ENCODE measurements at places on chromosomes 11 and 22. TPM values are rescaled to one million over a fixed set of nuclear protein-coding genes. Genes with fewer than 3 reads are reported as not detected.

- no peaks in the 10 kb centered on the region for H3K4me1 ChIP-seq
- no peak overlapping the region for H3K4me3 ChIP-seq
- H3K27ac ChIP-seq = no peak overlapping the region
- DNase-seq = no peak
- H3K27me3 ChIP-seq = no peaks in the 10 kb centered on the region
- no peaks in the 10 kb centered on the region for H3K36me3 ChIP-seq
These were observed 318.7 kb downstream of the BUD13 start for GRCh38 chr11:116454020-116454645.

DNA sequence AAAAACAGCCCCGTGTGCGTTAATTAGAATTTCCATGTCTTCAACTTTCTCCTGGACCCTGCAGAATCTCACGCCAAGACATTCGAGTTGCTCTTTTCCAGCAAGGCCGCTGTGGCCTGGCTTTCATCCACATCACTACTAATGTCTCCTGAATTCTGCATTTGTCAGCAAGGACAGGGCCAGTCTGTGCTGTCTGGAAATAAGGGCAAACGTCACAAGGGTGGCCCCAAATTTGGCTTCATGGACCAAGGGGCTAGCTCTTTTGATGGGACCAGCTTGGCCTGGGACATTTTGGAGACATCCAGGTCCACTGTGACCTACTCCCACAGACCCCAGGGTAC is 33.4 kb downstream of the KCNQ1OT1 start:
- no peak overlapping the region for H3K4me3 ChIP-seq
- H3K27me3 ChIP-seq = no peaks in the 10 kb centered on the region

DNA sequence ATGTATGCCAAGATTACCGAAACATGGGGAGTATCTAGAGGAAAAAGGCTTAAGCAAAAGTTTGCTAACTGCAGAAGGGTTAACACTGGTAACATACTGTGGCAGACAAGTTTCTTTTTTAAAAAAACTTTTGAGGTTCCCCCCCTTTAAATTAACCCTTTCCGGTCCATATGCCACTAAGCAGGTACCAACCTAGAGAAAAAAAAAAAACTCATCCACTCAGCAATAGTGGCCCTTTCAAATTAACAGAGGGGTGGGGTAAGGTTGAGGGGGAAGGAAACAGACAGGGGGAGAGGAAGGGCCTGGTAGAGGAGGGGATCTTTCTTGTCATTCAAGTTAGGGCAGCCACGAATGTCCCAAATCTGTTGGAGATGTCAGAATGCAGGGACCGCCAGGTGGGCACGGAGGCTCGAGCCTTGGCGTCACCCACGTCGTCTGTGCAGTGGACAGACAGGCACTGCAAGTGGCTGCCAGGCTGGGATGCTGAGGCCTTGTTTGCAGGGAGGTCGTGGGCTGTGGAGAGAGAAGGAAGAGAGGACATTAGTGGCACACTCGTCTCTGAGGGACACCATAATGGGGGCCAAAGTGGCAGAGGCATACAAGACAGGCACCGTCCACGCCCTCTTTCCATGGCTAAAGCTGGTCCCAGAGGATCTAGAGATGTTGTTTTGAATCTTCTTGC is 50.8 kb downstream of the MN1 start:
- H3K36me3 ChIP-seq = no peaks in the 10 kb centered on the region
- no peaks in the 10 kb centered on the region for H3K27me3 ChIP-seq
- H3K27ac ChIP-seq = no peak overlapping the region

GRCh38 chr11:65334696-65335295 is 1.1 kb downstream of the DPF2 start:
- DNase-seq = no peak
- peaks cover 3% of the 10 kb centered on the region for H3K4me1 ChIP-seq
- peak overlapping the region; percentile 75 for H3K4me3 ChIP-seq
- H3K27me3 ChIP-seq = no peaks in the 10 kb centered on the region

- H3K4me3 ChIP-seq = no peak overlapping the region
- no peaks in the 10 kb centered on the region for H3K36me3 ChIP-seq
- no peaks in the 10 kb centered on the region for H3K4me1 ChIP-seq
- no peaks in the 10 kb centered on the region for H3K27me3 ChIP-seq
- DNase-seq = no peak
- H3K27ac ChIP-seq = no peak overlapping the region
These were observed 94.1 kb downstream of the NAT10 start for GRCh38 chr11:34199525-34199924.

GRCh38 chr11:63560506-63561180 is 2.5 kb downstream of the PLAAT2 start:
- H3K36me3 ChIP-seq = no peaks in the 10 kb centered on the region
- H3K4me1 ChIP-seq = peaks cover 4% of the 10 kb centered on the region
- DNase-seq = no peak
- no peaks in the 10 kb centered on the region for H3K27me3 ChIP-seq
- no peak overlapping the region for H3K27ac ChIP-seq

- H3K4me3 ChIP-seq = no peak overlapping the region
- H3K27ac ChIP-seq = peak overlapping the region; percentile 81
- peaks cover 28% of the 10 kb centered on the region for H3K4me1 ChIP-seq
- DNase-seq = no peak
- no peaks in the 10 kb centered on the region for H3K36me3 ChIP-seq
These were observed 583 bp downstream of the TNNI2 start for GRCh38 chr11:1839204-1839923.

- H3K4me1 ChIP-seq = no peaks in the 10 kb centered on the region
- H3K36me3 ChIP-seq = no peaks in the 10 kb centered on the region
- H3K27ac ChIP-seq = no peak overlapping the region
- no peak for DNase-seq
These were observed 1135.5 kb downstream of the JRKL start for GRCh38 chr11:97525273-97525672.

DNA sequence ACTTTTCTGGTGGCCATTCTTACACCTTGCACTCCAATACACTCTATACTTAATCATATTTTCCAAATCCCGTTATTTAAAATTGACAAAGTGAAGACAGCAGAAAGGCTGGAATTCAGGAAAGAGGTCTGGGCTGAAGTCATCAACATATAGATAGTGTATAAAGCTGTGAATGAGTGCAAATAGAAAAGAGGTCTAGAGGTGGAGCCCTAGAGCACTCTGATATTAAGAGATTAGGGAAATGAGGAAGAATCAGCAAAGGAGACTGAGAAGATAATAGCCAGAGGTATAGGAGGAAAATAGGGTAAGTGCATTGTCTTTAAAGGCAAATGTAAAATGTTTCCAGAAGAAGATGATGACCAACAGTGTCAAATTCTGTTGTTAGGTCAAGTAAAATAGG is 7.9 kb downstream of the CTR9 start:
- H3K27ac ChIP-seq = no peak overlapping the region
- no peaks in the 10 kb centered on the region for H3K27me3 ChIP-seq
- H3K4me1 ChIP-seq = no peaks in the 10 kb centered on the region
- DNase-seq = no peak
- H3K4me3 ChIP-seq = no peak overlapping the region

DNA sequence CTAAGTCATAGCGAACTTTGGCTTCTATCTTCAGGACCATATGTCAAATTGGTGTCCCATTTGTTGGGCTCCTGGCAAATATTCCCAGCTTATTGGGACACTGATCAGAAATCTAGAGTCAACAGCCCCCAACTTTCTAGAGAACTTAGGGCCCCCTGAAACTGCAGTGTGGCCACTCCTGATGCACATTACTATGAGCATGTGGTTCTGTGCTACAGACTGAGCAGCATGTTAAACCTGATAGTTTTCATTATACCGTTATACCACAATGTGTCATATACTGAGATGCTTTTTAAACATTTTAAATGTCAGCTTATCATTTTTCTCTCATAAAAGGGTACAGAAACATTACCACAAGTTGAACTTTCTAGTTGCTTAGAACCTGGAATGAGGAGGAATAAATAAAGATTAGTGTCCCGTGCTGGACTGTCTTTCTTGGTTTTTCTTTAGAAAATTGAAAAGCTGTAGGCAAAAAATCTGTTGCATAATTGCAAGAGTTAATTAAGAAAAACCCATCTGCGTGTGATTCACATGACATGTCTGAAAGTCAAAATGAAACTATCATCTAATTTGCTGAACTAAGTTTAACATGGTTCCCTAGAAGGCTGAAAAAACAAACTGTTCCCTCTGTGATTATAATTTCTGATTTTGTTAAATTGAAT is 16.4 kb upstream of the CTSC start:
- H3K27ac ChIP-seq = no peak overlapping the region
- no peak for DNase-seq
- no peaks in the 10 kb centered on the region for H3K36me3 ChIP-seq
- no peaks in the 10 kb centered on the region for H3K27me3 ChIP-seq
- no peaks in the 10 kb centered on the region for H3K4me1 ChIP-seq

- no peaks in the 10 kb centered on the region for H3K36me3 ChIP-seq
- H3K4me3 ChIP-seq = no peak overlapping the region
- DNase-seq = no peak
- H3K27me3 ChIP-seq = no peaks in the 10 kb centered on the region
- no peak overlapping the region for H3K27ac ChIP-seq
These were observed 20.8 kb downstream of the KRTAP5-6 start for GRCh38 chr11:1717745-1718144.

GRCh38 chr11:10979529-10979928 is 121.7 kb upstream of the ZBED5 start:
- no peak overlapping the region for H3K27ac ChIP-seq
- no peak for DNase-seq
- no peaks in the 10 kb centered on the region for H3K4me1 ChIP-seq
- H3K4me3 ChIP-seq = no peak overlapping the region
- no peaks in the 10 kb centered on the region for H3K27me3 ChIP-seq

DNA sequence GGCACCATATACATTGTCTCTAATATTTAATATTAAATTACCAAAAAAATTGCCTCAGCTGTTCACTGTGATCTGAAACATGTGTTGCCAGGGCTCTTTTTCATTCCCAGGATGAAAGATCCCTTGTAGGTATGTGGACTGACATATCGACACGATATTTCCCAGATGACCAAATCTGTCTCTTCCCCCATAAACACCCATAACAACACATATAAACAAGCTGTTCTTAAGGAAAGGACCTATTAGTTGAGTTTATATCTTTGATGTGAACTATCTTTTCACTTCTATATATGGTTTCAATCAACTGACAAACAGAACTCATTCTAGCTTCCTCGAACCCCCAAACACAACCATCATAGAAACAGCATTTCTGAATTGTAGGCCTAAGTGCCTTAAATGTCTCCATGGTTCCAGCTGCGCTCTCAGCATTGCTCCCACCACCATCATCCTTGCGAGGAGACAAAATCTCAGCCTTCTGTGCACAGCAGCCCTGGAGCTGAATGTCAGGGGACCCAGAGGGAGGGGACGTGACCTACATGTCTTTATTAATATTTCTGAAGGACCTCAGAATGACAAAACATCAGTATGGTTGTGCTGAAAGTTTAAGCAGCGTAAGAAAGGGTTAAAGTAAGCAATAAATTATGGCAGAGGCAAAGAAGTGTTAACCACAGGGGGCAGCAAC is 67.0 kb downstream of the ETS1 start:
- DNase-seq = no peak
- peaks cover 22% of the 10 kb centered on the region for H3K4me1 ChIP-seq
- H3K4me3 ChIP-seq = peak overlapping the region; percentile 75
- no peaks in the 10 kb centered on the region for H3K27me3 ChIP-seq
- H3K36me3 ChIP-seq = no peaks in the 10 kb centered on the region
- peak overlapping the region; percentile 86 for H3K27ac ChIP-seq

DNA sequence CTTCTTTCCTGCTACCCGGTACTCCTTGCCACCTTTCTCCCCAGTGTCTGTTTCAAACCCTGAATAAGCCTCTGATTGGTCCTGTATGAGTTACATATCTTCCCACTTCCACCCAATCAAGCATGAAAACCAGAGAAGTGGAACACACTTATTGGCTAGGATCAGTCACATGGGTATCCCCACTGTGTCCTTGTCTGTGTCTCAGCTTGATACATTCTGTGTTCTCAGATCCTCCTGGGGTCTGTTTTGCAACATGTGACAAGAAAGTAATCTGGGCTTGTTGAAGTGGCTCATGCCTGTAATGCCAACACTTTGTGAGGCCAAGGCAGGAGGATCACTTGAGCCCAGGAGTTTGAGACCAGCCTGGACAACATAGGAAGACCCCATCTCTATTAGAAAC is 23.9 kb downstream of the MCHR1 start:
- DNase-seq = no peak
- H3K27ac ChIP-seq = no peak overlapping the region
- H3K4me3 ChIP-seq = no peak overlapping the region
- H3K36me3 ChIP-seq = no peaks in the 10 kb centered on the region
- no peaks in the 10 kb centered on the region for H3K4me1 ChIP-seq

GRCh38 chr11:96038046-96038445 is 114.1 kb upstream of the MTMR2 start:
- H3K4me1 ChIP-seq = no peaks in the 10 kb centered on the region
- DNase-seq = no peak
- no peak overlapping the region for H3K27ac ChIP-seq
- no peaks in the 10 kb centered on the region for H3K27me3 ChIP-seq

DNA sequence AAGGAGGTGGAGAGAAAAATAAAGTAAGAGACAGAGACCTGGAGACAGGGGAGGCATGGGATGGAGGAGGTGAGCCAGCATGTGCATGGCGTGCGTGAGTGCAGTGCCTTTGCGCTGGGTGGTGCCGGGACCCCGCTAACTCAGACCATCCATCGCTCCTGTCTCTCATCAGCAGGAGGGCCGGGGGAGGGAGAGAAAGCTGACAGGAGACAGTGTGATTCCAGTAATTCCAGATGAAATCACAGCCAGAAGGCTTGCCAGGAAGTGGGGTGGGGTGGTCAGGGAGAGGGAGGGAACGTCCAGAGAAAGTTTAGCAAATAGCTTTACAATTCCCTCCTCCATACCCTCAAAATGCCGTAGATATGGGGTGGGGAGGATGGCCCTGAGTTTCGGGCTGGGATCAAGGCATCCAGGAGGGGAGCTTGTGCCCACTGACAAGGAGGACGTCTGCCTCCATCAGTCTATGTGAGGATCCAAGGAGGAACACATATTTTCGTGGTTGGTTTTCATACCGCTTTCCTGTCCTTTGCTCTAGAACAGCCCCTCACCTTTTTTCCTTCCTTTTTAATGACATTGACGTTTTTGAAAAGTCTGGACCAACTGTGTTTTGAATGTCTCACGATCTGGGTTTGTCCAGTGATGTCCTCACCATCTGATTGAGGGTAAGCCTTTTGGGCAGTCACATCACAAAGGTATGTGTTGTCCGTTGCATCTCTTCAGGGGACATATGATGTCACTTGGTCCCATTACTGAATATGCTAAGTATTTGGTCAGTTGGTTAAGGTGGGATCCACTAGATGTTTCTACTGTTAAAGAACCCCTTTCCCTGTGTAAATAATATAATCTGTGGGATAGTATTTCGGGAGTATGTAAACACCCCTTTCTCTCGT is 567.3 kb downstream of the MIAT start:
- peak overlapping the region; percentile 15 for H3K27ac ChIP-seq
- no peak for DNase-seq
- no peaks in the 10 kb centered on the region for H3K36me3 ChIP-seq
- H3K4me1 ChIP-seq = no peaks in the 10 kb centered on the region

DNA sequence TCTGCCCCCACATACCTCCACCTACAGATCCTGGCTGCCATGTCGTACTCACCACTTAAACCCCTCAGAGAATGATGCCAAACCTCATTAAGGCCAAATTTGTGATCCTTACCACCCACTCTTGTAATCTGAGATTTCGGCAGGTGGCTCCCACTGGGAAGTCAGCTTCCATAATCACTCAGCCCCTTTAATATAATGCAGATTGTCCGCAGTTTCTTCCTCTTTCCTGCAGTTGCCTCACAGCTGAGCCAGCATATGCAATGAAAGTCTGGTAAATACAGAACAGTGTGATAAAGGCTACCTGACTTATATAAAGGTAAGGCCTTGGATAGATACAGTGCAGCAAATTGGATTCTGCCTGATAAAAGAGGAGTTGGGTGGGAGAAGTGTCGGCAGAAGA is 515.2 kb upstream of the TENM4 start:
- H3K4me3 ChIP-seq = no peak overlapping the region
- no peak for DNase-seq
- no peaks in the 10 kb centered on the region for H3K27me3 ChIP-seq
- no peaks in the 10 kb centered on the region for H3K36me3 ChIP-seq

The MMP8 gene
- total RNA-seq = not detected

The FUT4 gene
- total RNA-seq = 9.1 TPM

The UPK3A gene
- not detected for total RNA-seq

The SLN gene
- total RNA-seq = not detected

The CNTF gene
- total RNA-seq = 6.8 TPM

The CD3G gene
- 5.0 TPM for total RNA-seq
